AG09309 (cell line): ENCODE measurements at places on chromosomes 7 and 10.

- DNase-seq: no peak
Observed at GRCh38 chr7:157751406-157751805, 414.6 kb downstream of the DNAJB6 start.

DNA sequence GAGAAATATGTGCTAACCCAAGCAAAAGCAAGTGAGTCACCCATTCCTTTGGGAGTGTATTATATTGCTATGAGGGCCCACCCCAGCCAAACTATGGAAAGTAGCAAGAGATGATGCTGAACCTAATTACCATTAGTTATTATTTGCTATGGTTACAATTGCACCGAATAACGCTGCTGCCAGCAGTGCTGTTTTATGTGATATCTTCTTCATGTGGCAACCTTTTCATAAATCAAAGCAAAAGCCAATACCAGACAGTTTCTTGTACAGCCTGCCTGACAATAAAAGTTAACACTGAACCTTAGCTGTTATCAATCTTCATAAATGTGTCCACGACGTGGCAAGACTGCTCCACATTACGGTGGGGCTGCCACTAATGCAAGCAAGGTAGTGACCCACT lies 241.7 kb upstream of the PLXNA4 start:
- DNase-seq: no peak

- DNase-seq: peak; percentile 37
Observed at GRCh38 chr10:35896001-35896400, 253.9 kb upstream of the FZD8 start.

GRCh38 chr7:126774077-126774476 lies 478.7 kb downstream of the GRM8 start:
- no peak for DNase-seq

DNA sequence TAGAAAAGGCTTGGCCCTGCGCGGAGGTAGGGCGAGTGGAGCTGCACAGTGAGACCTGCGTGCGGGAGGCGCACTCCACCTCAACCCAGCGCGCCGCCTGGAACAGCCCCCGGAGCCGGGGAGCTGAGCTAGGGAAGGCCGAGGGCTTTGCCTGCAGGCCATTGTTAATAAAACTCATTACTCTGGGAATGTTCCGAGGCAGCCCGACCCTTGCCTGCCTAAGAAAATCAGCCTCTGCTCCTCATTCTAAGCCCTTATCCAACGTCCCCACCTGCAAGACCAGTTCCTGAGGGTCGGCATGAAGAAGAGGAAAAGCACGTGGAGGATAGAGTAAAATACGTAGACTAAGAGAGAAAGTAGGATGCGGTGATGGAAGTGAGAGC lies 55.3 kb downstream of the C7orf25 start:
- DNase-seq: no peak
